Activated T-cell treated with anti-CD3 and anti-CD28 coated beads, Interleukin-2, amount 50 U/mL, for 24 hours (primary cell): ENCODE measurements at places on chromosomes 1 and 21.

DNA sequence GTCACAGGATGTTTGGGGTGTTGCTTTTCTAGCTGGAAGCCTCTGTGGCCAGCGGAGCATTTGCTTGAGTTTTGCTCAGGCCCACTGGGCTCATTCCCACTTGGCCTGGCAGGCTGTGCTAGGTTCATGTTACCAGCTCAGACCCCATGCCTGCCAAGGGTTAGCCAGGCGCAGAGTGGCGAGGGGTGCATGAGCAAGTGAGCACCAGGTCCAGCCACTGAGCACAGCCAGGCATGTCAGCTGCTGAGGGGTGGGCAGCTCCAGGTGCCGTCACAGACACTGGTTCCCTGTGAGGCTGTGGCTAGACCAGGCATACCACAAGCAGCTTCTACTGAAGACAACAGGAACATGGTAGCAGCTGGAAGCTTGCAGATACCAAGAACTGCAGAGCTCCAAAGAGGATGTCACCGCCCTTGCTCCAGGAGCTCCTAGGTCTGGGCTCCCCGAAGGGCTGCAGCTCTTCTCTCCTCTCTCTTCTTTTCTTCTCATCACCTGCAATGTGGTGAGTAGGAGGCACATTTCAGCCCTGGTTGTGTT lies 52.0 kb upstream of the CYYR1 start:
- no peak for DNase-seq

DNA sequence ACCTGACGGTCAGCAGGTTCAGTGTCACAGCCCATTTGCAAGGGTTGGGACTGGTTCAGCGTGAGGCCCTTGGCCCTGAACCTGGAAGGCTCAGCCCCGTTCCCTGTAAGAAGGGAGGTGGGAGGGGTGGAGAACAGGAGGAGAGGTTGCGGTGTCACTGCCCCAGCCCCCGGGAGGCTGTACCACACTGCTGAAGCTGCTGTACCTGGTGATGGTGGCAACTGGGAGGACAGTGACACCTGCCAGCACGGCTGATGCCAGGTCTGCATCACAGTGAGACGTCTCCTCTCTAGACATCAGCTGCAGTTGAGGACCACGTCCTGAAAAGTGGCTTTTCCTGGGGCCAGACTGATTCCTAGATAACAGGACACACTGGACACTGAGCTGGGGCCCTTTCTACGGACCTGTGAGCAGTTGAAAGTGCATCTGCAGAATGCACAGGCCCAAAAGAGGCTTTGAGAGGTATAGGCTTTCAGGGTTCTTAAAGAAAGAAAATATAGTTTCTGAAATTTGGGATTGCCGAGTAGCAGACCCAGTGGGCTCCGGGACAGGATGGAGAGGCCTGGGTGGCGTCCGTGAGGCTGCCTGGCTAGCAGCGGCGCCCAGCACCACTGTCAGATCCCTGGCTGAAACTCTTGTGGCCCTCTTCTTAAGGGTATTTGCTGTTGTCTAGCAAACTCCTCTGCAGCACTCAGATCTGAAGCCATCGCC lies 47.7 kb downstream of the COQ8A start:
- peak; percentile 29 for DNase-seq

DNA sequence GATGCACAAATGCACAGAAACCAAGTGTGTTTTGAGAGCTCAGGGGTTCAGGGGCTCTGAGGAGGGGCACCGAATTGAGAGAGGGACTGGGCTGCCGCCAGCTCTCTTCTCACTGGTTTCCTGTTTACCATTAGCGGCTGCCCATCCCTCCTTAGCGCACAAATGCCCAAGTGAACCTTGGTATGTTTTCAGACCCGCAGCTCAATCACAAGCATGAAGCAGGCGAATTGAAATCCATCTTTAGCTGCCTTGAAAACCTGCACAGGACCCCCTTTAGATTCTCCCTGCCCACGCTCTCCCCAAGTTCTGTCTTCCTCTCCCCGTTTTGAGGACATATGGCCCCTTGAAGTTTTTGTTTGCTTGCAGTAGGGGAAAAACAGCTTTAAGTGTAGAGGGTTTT lies 61.1 kb upstream of the ACOT11 start:
- no peak for DNase-seq

- no peak for DNase-seq
Measured at GRCh38 chr1:64229307-64229706, 25.9 kb downstream of the UBE2U start.

DNA sequence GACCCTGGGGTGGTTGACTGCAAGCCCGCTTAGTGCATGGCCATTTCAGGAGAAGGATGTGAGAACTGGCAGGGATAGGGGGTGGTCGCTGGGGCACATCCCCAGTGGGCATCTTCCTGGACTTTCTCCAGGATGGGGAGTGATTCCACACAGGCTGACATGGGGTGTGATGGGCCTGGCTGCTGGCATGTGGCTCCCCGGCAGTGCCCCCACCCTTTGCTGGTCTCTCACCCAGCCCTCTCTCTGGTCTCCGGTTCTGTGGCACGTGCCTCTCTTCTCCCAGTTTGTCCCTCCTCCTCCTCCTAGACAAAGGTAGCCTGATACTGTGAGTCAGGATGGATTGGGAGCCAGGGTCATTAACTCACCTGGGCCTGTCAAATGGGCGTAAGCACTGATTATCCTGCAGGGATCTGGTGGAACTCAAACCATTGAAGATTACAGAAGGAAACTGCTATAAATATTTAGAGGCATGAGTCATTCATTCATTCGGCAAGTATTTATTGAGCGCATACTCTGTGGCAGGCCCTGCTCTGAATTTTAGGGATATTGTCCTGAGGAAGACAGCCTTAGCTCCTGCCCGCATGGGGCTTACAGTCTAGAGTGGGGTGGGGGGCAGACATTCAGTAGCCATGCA lies 23.6 kb upstream of the EPS8L3 start:
- DNase-seq = no peak

- peak; percentile 7 for DNase-seq
Measured at GRCh38 chr1:30404341-30404740, 319.0 kb downstream of the MATN1 start.

GRCh38 chr1:89064632-89065031 lies 376 bp downstream of the GBP1 start:
- DNase-seq = no peak

DNA sequence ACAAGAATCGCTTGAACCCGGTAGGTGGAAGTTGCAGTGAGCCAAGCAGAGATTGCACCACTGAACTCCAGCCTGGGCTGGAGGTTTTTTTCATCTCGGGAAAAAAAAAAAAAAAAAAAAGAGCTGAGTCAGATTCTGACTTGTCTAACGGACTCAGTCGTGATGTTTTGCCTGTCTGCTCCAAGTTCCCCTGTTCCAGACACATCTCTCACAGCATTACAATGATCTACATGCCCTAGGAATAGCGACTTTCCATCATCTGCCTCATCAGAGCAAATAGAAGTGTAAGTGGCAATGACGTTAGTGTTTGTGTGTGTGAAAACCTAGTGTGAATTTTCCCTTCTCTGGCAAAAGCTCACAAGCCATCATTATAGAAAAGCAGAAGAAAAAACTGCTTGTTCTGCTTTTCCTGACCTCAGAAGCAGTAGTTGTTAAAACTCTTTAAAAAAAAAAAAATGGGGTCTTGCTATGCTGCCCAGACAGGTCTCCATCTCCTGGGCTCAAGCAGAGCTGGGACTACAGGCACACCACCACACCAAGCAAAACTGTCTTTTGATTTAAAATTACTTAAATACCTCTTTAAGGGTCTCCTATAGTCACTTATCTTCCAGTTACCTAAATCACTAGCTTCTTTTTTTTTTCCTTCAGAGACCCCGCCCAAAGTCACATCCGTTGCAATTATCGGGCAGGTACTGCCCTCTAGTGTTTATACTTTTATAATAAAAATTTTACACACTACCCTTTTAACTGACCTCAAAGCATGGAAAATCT lies 37.3 kb downstream of the PLEKHO1 start:
- DNase-seq = no peak

- no peak for DNase-seq
Measured at GRCh38 chr1:235486321-235486720, 17.9 kb downstream of the B3GALNT2 start.
